ENCODE measurements at places on chromosomes 6 and 20.

DNA sequence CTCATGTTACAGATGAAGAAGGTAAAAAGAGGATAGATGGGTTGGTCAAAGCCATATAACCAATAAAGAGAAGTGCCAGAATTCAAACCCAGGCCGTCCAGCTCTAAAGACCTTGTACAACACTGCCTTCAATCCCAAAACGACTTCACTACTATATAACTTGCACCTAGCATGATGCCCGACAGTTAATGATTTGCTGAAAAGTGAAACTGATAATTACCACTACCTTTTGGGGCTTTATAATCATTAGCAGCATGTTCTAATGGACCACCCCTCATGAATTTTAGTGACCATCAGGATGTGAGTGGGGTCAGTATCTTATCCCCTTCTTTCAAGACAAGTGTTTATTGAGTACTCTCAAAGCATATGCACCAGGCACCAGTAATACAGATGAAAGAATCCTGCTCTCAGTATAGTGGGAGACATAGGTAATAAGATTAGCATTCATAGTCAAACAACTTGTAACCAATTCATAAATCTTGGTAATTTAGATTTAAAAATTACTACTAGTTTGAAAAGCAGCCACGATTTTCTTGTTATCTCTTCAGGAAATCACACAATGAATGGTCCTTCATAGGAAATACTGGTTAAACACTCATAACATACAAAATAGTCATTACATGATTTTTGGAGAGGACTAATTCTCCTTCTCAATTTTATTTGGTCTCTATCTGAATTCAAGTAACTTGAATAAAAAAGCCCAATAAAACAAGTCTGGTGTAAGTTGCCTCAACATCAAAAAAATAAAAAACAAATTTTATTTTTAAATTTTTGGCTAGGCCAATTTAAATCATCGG is 98.0 kb downstream of the EPB41L2 start:
- DNase-seq: no peak

DNA sequence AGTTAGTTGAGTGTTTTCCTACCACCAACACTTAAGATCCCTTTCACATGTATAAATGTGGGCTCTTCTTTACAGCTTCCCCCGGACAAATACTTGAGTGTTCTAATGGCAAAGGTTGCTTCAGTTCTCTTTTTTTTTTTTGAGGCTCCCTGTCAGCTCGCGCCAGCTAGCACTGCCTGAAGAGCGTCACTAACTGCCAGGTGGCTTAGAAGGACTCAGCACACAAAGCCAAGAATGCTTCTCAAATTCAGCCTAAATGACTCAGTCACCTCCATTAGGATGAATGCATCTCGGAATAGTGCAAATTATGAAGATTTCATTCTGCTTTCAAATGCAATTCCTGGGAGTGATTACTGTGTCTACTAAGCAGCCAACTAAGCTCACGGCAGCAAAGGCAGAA is 150.7 kb upstream of the BTBD3 start:
- DNase-seq: no peak

DNA sequence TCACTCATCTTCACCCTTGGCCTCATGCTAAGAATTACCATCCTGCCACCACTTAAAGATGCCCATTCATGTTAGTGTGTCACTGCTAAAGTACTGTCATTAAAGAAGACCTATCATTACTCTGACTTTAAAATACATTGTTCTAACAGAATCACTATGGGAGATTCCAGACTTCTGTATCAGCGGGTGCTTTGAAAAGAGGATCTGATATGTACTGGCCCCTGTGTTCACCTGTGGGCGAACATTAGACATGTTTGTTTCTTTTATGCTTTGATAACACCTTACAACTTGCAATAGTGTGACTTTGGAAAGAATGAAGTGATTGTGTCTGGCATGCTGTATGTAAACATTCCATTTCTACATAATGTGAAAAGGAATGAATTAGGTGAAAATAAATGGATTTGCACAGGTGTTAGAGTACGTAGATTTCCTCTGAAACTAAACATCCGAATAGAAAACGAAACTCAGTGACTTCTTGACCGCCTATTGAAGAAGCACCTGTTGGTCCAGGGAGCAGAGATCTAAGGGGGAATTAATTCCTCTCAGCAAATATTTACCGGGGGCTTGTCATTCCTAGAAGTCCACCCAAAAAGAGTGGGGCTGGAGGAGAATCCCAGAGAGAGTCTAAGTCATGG is 132.3 kb downstream of the CARMIL1 start:
- no peak for DNase-seq

DNA sequence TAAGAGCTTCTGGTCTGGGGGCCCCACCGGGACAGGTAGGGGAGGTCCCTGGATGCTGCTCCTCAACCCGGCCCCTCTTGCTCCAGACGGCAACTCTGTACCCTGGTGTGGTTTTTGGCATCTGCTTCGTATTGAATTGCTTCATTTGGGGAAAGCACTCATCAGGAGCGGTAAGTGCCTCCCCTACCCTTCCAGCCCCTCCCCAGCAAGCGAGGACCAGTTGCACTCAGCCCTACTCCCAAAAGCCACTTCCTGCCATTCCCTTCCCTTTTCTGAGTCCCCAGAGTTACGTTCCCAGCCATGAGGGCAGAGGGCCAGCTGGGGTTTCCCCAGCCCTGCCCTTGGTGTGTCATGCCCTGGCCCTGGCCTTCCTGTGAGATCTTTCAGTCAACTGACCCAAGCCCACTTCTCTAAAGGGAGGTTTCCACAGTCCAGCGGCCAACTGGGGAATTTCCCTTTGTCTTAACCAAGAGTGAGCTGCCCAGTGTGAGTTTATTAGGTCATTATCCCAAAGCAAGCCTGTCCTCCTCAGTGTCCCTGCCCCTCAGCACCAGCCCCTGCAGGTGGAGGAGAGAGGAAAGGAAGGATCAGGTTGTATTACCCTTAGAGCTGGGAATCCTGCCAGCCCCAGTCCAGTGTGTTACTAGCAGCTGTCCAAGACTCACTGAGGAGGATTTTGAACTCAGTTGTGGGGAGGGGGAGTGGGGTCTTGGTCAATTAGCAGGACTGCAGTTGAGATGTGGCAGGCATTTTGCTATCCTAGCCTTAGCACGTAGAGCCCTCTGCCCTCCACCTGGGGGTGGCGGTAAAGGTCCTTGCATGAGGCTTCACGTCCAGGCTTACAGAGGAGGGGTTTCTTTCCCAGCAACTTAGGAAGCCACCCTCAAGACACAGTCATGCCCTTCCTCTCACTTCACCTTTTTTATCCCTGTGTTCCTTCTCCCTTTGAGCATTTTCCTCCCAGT is 45.8 kb downstream of the TM9SF4 start:
- DNase-seq: no peak

- DNase-seq: no peak
These were observed 12.8 kb upstream of the DUSP22 start for GRCh38 chr6:279341-280029.

GRCh38 chr20:38620441-38620840 is 18.8 kb downstream of the ARHGAP40 start:
- DNase-seq: no peak

DNA sequence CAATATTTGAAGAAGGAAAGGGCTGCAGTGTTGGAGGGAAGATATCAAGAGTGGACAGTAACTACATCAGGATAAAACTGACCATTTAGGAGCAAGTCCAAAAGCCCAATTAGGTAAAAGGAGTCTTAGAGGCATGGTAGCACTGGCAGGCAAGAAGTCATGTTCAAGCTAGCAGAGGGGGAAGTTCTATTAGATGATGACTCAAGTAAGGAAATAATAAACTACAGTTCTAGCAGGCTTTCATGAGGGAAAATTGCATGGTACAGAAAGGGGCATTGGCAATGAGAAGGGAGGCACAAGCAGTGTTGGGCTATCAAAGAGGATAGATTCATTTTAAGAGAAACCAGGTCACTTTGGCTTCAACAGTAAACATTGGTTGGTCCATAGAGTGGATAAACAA is 156.1 kb upstream of the PTPRK start:
- DNase-seq: no peak

DNA sequence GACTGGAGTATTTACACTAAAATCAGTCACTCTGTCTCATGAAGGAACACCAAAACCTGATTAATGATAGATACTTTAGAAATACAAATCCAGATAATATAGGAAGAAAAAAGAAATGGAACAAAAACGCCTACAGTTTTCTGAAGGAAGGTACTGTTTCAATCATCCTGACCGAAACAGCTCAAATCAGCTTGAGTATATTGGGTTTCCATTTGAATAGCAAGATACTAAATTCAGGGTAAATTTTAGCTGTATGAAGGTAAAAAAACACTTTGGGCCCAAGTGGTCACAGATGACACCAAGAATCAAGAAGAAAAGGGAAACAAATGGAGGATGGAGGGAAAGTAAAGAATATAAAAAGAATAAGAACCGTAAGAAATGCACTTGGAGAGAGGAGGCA is 6.9 kb downstream of the ZSCAN23 start:
- DNase-seq: no peak

- no peak for DNase-seq
These were observed 179.6 kb downstream of the TTLL2 start for GRCh38 chr6:167504385-167504961.

GRCh38 chr6:14089224-14089623 is 28.3 kb upstream of the CD83 start:
- DNase-seq: no peak

- DNase-seq: no peak
These were observed 114.8 kb downstream of the RPS12 start for GRCh38 chr6:132929141-132929540.

GRCh38 chr20:57843941-57844625 is 134.3 kb upstream of the PMEPA1 start:
- no peak for DNase-seq

GRCh38 chr6:149314325-149314905 is 3.1 kb upstream of the TAB2 start:
- DNase-seq: no peak

- no peak for DNase-seq
These were observed 21.9 kb upstream of the STX16 start for GRCh38 chr20:58629215-58629580.

DNA sequence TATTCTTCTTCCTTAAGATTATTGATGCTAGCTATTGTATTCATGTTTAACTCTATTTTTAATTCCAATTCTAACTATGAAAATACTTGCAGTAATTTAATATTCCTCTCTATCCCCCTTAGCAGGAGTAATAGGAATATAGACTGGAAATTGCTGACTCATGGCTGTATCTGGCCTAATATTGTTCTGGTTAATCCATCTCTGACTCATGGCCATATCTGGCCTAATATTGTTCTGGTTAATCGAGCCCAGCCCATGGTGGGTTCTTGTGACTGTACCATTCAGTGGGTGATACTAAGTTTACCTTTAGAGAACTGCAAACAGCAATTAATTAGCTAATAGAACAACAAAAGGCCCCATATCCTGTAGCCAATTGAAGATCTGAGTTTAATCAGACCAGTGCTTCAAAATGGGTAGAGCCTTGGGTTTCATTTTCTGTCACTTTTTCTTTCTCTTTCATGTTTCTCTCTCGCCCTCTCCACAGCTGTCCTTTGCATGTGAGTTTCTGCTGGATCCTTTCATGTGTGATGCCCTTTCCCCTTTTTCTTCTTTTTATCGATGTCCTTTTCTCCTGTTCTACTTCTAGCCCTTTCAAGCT is 50.6 kb downstream of the SLC22A3 start:
- no peak for DNase-seq

DNA sequence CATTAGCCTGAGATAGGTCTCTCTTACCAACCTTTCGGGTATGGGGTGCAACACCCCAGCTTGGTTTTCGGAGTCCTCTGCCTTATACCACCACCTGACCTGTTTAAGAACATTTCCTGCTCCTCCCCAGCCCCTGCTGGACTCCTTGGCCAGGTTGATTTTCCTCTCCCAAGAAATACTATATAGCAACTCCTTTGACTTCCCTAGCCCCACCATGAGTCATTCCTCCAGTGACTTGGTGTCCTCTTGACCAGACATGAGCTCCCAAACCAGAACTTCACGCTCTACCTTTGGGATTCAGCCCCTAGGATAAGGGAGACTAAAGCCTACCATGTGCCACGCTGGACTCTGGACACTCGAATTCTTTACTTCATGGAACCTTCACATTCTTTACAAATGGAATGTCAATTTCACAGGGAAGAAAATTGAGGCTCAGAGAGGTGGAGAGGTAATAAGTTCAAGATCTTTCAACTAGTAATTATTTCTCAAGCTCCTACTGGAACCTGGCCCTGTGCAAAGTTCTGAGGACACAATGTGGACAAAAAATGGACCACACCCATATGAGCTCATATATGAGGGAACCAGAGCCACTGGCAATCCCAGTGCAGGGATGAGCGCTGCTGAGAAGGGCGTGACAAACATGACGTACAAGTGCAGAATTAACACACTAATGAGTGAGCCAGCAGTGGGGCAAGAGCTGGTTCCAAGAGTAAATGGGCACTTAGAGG is 48.2 kb downstream of the SIRPA start:
- no peak for DNase-seq

DNA sequence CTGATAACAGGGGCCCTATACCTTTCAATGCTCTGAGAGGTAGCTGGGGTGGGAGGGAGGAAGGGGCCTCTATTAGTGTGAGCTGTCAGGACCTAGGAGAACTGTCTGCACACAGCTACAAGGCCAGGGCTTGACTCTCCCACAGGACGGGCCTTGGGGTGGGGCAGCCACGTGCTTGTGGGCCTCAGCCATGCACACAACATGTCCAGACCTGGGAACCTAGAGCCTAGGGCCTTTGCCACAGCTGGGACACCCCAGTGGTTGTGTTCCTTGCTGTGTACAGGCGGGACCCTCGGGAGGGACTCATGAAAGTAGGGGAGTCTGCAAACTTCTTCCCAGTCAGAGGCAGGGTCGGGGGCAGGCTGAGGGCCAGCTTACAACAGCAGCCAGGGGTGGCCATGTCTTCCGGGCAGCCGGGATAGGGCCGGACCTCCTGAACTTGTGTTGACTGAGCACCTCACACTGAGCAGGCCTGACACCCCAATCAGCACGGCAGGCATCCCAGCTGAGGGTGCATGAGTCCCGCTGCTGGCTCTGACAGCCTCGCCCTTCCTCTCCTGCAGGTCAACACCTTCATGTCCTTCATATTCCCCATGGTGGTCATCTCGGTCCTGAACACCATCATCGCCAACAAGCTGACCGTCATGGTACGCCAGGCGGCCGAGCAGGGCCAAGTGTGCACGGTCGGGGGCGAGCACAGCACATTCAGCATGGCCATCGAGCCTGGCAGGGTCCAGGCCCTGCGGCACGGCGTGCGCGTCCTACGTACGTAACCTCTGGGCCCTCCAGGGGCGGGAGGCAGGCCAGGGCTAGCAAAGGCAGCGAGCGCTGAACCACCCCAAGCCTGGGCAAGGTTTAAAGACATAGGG is 41.9 kb upstream of the MRGBP start:
- DNase-seq: no peak

DNA sequence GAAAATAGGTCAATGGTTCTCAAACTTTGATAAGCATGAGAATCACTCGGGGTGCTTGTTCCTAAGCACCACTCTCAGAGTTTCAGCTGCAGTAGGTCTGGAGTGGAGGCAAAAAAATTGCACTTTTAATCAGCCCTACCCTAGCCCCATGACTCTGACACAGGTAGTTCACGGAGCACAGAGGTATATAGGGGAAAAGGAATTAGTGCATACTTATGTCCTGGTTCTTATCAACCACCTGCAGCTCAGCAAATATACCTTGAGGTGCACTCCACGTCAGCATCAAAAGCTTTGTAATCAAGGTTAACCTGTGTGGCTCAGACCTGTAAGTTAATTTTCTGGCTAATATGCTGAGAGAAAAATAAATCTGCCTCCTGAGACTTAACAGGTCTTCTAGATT is 138.8 kb upstream of the HMGN3 start:
- no peak for DNase-seq

All from stimulated activated CD8-positive, alpha-beta memory T cell treated with anti-CD3 and anti-CD28 coated beads, Interleukin-4, amount 100 ng/mL, for 1 hour (primary cell).